RCC 7860 (cell line): ENCODE measurements at places on chromosomes 3 and 15.

DNA sequence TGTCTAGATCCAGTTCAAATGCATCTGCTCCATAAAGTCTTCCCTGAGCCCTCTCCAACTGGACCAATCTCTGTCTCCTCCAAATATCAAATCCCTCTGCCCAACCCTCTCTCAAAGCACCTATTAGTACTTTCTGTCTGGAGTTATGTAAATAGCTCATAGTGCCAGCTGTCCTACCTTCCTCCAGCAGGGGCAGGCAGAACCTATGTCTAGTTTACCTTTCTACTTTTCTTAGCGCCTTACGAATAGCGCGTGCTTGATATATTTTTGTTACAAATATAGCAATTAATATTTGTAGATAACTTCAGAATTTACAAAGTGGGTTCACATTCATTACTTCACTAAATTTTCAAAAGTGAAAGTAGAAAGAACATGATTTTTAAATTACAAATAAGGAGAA, 14.0 kb upstream of the CCDC80 start:
- DNase-seq = no peak

DNA sequence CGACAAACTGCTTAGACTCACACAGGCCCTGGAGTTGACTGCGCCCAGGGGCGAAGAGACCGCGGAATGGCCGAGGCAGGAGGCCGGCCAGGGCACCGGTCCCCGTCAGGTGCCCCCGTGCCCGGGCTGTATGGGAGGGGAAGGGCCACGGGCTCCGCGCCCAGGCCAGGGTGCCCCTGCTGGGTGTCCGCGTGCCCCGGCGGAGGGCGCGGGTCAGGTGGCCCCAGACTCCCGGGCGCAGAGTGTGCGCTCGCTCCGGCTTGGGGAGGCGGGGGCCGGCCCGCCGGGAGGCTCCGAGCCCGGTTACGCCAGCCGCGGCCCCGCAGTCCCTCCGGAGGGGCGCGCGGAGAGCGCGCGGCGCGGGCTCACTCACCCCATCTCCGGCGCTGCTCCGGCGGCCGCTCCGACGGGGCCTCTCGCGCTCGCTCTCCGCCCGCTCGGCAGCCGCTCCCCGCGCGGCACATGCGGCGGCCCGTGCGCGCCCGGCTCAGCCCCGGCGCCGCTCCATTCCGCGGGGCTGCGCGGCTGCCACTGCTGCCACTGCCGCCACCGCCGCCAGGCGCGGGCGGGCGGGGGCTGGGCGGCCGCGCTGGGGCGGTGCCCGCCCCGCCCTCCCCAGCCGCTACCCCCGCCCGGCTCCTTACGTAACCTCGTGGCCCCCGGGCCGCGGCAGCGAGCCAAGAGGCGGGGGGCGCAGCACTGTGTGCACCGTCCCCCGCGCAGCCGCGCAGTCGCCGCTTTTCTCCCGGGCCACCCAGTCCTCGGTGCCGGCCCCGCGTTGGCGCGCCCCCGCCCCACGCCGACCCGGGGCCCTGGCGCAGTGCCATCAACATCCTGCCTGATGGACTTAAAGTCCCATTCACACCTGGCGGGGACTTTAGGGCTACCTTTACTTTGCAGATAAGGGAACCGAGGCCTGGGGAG, at the start of gene HOMER2:
Gene HOMER2 (minus strand): TSS at position 563 of the 924 bp plus-strand sequence. CDS start 185 bp downstream, at position 378.
- DNase-seq = no peak

DNA sequence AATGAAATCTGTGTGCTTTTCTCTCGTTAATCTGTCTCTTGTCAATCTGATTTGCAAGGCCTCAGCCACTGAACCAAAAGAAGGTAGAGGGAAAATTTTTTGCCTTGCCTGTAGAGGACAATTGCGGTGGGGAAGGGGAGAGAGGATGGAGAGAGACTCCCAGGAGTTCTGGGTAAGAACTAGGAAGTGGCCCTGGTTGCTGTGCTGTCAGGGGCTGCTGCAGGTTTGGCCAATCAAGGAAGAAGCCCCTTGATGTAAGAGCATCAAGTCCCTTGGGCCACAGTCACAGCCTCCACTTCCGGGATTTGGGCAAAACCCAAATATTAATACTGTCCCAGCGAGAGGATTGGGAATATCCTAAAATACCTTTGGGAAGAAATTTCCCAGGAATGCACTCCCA, 43.3 kb downstream of the TRANK1 start:
- DNase-seq = no peak

- no peak for DNase-seq
Measured at GRCh38 chr15:101016581-101016980, 97.4 kb downstream of the LRRK1 start.
